ENCODE measurements at places on chromosomes 3 and 15. TPM values are rescaled to one million over a fixed set of nuclear protein-coding genes. Genes with fewer than 3 reads are reported as not detected.

The ELL3 gene
- 5.7 TPM for polyA plus RNA-seq

The ZNF148 gene
- polyA plus RNA-seq = 41.6 TPM

The CIDEC gene
- 0.21 TPM for polyA plus RNA-seq

The IL16 gene
- 11.3 TPM for polyA plus RNA-seq

The ADAMTS9 gene
- 58.9 TPM for polyA plus RNA-seq

The REC114 gene
- polyA plus RNA-seq = not detected

The XCR1 gene
- 0.15 TPM for polyA plus RNA-seq

GRCh38 chr3:183108001-183108449, 8.7 kb upstream of the MCCC1 start:
- no peak for DNase-seq

DNA sequence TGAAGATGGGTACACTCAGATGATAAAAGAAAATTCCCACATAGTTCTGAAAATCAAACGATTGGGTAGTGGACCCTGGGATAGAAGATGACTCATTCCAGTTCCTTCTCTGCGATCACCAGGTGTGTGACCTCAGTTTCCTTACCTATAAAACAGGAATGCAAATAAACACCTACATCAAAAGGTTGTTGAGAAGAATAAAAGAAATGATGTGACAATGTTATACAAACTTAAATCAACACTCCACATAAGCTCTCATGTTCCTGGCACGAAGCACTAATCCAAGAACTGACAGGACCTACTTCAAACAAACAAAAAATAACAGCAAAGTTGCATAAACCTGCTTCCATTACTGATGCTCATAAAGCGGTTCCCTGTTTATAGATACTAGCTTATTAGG, 69.2 kb downstream of the RORA start:
- DNase-seq = no peak

GRCh38 chr3:38657369-38657768, 7.9 kb upstream of the SCN5A start:
- DNase-seq = no peak

DNA sequence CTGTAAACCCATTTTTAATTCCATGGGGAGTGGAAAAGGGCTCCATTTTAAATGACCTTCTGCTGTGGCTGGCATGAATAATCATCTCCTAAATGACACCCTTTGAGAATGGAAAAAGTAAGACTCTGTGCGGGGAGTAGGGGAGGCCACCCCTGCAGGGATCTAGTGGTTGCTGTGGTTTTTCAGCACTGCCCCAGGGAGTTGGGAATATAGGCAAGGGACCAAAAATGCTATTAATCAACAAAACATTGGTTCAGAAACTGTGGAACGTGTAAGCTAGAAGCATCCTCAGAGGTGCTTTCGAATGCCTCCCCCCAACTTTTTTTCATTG, 30.1 kb upstream of the ADAMTS7 start:
- no peak for DNase-seq

DNA sequence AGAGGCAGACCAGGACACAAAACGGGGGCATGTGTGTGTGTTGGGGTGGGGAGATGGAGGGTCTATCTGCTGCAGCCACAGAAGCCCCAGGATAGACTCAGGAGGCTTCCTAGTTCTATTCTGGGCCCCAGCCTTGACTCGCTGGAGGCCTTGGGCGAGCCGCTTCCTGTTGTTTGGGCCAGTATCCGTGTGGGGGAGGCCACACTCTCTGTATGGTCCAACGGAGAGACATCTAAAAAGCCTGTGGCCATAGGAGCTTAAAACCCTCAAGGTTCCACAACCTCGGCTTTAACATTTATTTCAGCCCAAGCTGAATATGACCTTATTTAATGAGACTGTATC, 32.8 kb downstream of the POC1A start:
- DNase-seq = no peak

DNA sequence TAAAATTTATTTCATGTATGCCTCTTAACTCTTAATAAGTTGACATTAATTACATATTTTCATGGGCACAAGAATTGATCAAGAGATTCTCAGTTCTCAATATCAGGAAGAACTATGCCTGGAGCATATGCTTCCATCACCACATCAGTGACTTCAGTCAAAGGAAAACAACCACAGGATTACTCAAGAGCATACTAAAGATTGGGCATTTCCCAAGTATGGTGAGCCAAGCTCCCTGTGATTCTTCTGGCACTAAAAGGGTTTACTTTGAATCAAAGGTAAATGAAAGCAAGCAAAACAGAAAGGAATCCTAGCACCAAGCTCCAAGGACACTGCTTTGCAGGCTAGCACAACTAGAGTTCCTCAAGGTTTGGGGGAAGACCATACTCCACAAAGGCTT, 44.6 kb downstream of the FMN1 start:
- no peak for DNase-seq

DNA sequence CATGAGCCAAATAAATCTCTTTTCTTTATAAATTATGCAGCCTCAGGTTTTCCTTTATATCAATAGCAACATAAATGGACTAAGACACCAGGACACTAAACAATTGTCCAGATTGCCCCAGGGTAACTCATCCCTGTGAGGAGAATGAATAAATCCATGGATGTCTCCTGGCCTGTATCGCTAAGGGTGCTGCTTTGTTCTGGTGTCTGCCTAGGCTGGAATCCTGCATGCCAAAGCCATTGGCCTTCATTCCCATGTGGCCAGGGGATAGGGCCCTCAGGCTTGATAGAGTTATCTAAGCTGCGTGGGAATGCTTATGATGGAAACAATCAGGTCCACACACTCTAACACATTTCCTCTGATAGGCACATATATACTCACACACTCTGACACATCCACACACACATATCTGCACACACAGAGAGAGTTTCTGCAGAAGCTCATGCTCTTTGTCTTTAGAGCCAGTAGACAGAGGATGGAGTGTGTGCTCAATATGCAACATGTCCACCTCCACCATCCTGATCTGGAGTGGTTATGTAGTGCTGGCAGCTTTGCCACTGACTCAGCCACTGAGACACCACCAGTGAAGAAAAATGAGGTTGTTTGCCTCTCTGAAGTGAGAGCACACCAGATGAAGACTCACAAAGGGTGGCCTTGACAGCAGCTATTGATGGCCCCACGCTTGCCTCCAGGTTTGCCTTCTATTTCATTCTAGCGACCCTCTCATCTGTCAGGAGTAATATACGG, 24.0 kb upstream of the DGKG start:
- no peak for DNase-seq

DNA sequence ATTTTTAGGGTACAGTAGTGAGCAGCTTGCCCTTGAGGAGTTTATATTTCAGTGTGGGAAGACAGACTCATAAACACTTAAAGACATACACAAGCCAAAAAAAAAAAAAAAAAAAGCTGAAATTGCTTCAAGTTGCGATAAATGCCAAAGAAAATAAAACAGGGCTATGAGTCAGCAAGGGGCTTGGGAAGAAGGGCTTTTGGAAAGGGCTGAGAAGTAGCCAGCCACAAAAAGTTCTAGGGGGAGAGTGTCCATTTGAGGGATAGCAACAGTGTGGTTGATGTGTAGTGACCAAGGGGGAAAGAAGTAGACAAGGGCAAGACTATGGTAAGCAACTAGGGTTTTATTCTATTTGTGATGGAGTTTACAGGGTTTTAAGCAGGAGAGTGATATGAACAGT, 185.5 kb downstream of the ADAMTS9 start:
- no peak for DNase-seq

DNA sequence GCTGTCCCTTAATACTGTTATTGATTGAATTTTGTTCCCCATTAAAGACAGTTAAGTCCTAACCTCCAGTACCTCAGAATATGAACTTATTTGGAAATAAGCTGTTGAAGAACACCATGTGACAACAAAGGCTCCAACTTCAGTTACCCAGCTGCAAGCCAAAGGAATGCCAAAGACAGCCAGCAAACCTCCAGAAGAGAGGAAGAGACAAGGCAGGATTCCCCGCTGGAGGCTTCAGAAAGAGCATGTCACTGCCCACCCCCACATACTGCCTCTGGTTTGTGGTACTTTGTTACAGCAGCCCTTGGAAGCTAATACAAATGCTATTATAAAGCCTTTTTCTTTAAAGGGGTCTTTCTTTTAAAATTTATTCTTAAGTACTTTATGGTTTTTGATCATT, 18.4 kb upstream of the NEK10 start:
- no peak for DNase-seq

GRCh38 chr3:9690451-9691450, 12.9 kb upstream of the CPNE9 start:
- DNase-seq = no peak

GRCh38 chr3:178152988-178153387, 383.2 kb upstream of the KCNMB2 start:
- no peak for DNase-seq

GRCh38 chr15:69593981-69594966, 141.7 kb downstream of the RPLP1 start:
- peak; percentile 77 for DNase-seq

DNA sequence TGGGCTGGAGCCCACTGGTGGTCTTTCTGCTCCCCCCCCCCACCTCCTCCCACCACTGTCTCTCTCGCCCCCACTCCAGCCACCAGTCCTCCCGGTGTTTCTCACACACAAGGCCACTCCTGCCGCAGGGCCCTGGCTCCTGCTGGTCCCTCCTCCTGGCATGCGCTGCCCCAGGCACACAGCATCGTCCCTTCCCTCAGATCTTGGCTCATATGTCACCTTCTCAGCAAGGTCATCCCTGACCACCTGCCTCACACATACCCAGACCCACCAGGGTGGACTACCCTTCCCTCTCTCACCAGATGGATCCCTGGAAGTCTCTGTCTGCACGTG, 101.5 kb upstream of the IQSEC1 start:
- DNase-seq = no peak
